ENCODE measurements at places on chromosomes 3 and 15.

DNA sequence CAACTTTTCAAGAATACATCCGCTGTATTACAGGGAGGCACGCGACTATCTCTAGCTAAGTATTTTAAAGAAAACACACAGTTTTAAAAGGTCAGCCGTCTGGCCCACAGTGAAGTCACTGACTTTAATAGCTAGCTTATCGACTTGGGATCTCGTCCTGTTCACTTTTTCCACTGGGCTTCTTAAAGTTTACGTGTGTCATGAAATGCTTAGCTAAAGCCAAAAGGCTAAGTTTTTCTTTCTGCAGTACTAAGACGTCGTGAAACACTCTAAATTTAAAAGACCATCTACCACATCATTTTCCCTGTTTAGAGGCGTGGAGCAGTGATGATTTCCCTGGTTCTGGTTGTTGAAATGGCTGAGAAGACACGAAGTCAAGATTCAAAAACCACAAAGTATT lies 27.1 kb downstream of the LRIG1 start:
- no peak for DNase-seq

DNA sequence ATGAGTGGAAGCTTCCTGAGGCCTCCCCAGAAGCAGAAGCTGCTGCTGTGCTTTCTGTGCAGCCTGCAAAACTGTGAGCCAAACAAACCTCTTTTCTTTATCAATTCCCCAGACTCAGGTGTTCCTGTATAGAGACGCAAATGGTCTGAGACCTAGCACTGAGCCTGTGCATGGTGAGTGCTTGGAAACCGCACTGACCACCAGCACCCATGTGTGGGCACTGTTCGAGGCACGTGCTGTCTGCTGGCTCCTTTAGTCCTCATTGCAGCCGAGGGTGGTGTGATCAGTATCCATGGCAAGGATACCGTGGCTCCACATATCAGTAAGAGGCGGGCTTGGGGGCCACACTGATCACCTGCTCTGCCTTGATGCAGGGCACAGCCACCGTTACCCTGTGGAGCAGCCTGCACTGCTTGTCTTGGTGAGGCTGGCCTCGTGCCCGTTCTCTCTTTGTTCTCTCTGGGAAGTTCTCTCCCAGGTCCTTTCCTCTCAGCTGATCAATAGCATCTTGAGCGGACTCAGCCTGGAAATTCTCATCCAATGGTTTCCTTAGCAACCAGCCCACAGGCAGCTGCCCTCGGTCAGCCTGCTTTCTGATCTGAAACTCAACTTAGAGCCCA lies 101.0 kb downstream of the PLXNA1 start:
- no peak for DNase-seq

GRCh38 chr15:57486833-57487232 lies 104.9 kb upstream of the MYZAP start:
- DNase-seq: no peak

- DNase-seq: no peak
Measured at GRCh38 chr3:99562138-99562537, 76.3 kb upstream of the COL8A1 start.

DNA sequence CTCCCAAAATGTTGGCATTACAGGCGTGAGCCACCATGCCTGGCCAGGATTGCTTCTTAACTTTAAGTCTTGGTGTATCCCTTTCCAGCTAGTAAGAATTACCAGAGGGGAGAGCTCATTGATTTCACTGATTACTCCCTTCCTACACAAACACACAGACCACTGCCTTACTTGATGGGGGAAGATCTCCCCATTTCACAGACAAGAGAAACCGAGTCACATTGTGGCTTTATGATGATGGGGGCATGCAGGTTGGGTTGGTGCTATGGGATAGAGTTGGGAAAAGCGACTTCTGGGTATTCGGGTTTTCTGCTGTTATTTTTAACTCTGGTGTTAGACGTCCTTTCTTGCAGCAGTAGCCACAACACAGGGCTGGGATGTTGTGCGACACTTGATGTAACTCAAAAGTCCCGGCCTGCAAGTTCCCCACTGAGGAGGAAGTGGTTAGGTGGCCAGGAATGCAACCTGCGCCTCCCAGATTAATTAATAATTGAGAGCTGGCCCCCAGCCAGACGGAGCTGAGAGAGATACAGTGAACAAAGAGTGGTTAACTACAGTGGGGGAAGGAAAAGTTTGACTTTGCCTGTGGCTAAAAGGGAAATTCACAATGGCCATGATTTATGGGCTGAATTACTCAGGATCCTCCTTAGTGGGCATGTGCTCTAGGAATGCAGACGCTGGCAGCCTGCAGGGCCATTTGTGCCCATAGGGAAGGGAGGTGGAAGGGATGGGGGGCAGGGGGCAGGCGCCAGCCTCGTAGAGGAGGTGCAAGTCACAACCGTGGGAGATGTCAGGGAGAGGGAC lies 63.6 kb downstream of the SMAD6 start:
- DNase-seq: no peak

DNA sequence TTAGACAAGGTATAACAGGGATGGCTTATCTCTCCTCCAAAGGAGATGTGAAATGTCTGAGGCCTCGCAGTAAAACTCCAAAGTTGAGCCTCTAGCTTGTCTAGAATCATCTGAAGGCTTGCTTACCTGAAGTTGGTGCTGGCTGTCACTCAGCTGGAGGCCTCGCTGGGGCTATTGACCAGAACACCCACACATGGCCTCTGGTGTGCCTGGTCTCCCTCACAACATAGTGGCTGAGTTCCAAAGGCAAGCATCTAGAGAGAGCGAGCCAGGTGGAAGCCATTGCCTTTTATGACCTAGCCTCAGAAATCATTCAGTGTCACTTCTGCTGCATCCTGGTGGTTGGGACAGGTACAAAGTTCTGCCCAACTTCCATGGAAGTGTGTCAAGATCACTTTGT lies 17.4 kb upstream of the RNU6-1 start:
- no peak for DNase-seq

DNA sequence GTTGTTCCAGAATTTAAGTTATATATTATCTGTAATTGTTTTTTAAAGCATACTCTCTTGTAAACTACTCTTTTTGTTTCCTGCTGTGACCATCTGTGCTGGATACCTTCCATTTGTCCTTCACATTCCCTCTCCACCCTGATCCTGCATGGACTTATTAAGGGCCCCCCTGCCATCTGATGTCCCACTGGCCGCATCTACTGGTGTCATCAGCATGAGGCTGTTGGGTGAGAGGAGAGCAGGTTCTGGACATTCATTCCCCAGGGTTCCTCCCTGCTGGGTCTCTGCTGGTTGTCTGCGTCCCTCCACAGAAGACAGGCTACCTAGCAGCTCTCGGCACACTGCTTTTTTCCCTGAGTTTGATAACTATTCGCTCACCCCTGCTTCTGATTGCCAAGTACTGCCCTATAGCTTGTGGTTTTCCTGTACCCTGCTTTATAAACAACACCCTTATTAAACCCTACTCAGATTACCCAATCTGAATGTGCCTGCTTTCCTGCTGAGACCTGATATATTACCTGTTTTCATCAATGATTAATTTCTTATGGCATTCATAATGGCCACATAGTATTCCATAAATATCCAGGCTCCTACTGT lies 7.7 kb downstream of the CMTM8 start:
- DNase-seq: no peak

- no peak for DNase-seq
Measured at GRCh38 chr3:122033023-122033422, 11.0 kb upstream of the ILDR1 start.

GRCh38 chr3:152885076-152885475 lies 50.1 kb downstream of the P2RY1 start:
- DNase-seq: no peak

DNA sequence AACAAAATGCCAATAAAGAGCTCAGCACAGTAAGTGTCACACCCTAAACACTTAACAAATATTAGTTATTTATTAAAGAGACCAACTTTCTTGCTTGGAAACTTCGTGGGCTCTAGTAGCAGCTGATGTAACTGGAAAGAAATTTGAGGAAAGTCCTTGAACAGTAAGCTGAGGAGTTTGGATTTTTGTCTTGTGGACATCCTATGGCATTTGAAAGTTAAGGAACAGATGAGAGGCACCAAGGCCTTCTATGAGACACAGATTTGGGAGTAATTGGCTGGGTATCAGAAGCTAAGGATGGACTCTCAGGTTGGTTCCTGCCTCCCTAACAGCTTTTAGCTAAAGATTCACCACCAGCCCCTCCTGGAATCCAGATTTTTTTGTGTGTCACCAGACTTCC lies 59.7 kb upstream of the FILIP1L start:
- no peak for DNase-seq

DNA sequence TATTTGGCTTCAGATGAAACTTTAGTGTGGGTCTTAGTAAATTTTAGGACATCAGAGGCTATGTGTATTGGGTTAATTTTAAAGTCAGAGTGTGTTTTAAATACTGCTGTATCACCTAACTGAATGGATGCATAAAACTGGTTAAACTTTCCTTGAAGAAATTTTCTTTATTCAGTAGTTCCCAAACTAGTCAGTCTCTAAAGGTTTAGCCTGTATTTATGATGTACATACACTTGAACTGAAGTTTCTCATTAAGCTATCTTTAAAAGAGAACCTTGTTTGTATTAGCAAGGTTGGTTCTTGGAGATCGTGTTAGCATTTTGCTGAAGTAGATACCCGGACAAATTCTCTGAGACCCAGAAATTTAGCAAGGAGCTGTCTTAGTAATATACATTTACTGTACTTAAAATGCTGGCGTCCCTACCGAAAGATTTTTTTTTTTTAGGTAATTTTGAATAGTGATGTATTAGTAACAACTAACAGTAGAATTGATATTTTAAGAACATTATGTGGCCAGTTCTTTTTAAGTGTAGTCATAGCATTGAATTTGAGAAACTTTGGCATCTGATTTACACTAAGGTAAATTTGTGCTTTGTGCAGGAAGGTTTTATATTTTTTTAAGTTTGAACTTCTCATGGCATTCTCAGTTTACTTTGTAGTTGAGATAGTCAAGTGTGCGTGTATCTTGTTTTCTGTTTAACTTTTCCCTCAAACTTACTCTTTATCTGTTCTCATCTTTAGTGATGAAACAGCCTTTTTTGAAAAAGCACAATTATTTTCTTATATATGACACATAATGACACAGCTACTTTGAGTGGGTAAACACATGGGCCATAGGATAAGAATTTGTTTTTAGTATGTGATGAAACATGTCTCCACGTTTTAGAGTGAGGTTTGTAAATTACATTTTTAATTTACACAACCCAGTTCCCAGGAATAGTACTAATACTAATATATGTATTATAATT lies 2.9 kb downstream of the DIPK2A start:
- DNase-seq: no peak

GRCh38 chr3:183583331-183584245 lies 28.1 kb upstream of the KLHL6 start:
- DNase-seq: peak; percentile 25

GRCh38 chr3:81468391-81468790 lies 293.1 kb downstream of the GBE1 start:
- DNase-seq: no peak

DNA sequence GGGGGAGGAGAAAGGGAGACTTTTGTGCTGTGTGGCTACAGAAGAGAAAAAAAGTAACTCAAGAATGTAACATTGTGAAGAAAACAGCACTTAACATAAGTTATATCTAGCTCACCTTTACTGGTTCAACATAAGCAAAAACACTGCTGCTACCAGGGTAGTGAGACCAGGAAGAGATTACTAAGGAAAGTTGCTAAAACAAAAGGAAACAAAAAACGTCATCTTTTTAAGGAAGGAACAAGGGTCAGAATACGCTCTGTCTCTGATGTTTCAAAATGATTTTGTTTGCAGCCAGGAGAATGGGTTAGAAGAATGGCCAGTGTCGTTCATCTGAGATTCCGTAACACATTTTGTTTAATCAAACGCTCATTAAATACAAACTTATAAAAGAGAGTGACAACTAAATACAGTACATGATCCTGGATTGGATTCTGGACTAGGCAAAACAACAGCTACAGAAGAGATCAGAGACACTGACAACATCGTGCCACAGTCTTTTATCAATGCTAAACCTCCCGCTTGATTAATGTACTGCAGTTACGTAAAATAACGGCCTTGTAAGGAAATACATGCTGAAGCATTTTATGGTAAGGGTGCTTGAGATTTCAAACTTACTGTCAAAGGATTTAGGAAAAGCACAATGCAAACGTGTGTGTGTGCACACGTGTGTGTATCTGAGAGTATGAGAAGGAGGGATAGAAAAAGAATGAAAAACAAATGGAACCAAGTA lies 67.7 kb downstream of the FOXP1 start:
- DNase-seq: no peak

DNA sequence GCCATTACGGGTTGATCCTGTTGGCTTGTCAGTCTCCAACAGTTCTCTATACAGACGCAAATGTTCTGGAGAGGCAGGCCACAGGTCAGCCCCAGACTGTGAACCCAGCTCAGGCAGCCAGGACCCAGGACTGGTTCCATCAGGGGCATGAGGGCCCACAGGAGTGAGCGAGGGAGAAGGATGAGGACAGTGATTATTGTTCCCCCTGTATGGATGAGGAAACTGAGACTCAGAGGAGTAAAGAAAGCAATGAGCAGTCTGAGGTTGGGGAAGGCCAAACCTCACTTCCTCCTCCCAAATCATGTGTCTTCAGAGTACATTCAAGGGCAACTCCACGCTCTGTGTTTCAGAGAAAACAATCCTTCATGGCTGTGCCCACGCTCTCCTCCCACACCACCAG lies 121.9 kb downstream of the RPLP1 start:
- DNase-seq: no peak

- DNase-seq: no peak
Measured at GRCh38 chr15:66714543-66714981, 12.5 kb downstream of the SMAD6 start.

All from SK-N-DZ (cell line).